H7 (cell line): ENCODE measurements at places on chromosomes 4 and X. TPM values are rescaled to one million over a fixed set of nuclear protein-coding genes. Genes with fewer than 3 reads are reported as not detected.

DNA sequence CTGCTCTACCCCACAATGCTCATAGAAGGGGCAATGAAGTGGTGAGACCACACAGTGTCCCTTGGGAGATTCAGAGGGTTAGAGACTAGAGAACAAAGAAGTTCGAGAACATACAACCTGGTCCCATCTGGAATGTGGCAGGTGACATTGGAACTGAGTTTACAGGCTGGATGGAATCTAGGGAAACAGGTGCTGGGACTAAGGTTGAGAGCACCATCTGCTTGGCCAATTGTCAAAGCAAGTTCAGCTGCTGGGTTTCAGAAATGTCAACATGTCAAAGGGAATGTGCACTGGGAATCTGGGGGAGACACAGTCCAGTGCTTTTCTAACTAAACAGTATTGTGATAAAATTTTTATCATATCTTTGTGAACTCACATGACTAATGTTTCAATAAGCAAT lies 15.9 kb upstream of the FAM13A start:
- DNase-seq = no peak

DNA sequence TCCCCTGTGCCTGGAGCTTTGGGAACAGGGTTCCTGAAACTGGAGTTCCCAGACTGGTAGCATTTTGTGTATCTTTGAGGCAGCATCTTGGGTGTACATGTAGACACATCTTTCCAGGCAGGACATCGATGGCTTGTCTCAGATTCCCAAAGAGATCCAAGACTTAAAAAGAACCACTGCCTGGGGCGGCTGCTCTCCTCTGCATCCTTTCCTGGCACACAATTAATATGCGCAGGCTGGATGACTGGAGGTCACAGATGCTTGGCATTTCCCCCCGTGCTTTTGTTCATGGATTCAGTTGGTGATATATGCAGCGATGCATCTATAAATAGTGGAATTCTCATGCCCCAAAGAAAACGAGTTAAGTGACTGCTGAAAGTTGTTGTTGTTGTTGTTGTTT lies 80.5 kb downstream of the CLDN34 start:
- DNase-seq = no peak

DNA sequence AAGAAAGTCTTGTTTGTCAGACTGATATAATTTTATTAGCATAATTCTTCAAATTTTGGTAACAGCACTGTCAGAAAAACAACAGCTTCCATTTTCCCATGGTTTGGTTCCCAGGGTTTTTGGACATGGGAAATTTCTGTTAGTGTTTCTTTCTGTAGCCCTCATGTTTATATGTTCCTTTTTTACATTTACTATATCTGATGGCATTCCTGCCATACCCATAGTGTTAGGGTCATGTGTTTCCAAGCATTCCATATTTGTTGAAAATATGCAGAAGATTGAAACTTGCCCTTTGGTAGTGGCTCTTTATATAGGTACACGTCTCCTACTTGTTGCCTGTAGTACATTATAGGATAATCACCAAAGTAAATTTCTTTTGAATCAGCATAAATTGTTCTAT lies 65.8 kb downstream of the PDLIM5 start:
- no peak for DNase-seq

GRCh38 chrX:1212532-1212931 lies at the start of gene CRLF2:
Gene CRLF2, minus strand, starts transcription at chrX:1212649. Its CDS starts 15 bp downstream, at chrX:1212634.
- no peak for DNase-seq

DNA sequence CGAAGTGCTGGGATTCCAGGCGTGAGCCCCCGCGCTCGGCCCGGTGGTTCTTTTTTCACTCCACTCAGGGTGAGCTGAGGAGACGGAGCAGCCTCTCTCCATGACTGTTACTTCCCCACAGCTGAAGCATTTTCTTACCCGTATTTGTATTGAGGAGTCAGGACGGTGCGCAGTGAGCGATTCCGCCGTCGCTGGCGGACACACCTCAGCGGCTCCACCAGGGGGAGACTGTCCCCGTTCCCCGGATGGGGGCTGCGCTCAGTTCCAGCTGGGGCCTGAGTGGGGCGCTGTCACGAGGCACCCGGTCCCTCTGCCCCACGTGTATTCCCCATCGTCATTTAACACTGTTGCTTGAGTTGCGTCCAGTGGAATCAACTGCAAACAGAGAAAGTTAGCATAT lies 844.0 kb upstream of the FRG1 start:
- DNase-seq = peak; percentile 69

GRCh38 chrX:103464072-103464773 lies 55.1 kb downstream of the RAB40A start:
- DNase-seq = peak; percentile 37

DNA sequence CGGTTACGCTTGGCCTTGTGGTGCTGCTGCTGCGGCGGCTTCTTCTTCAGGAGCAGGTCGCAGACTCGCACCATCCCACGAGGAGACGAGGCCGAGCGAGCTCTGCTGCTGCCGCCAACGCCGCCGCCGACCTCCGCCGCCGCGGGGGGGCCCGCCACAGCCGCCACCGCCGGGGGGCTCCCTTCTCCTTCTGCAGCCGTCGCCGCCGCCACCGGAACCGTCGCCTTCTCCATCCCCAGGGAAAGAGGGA lies 237 bp downstream of the ANKRD17 start:
- no peak for DNase-seq

DNA sequence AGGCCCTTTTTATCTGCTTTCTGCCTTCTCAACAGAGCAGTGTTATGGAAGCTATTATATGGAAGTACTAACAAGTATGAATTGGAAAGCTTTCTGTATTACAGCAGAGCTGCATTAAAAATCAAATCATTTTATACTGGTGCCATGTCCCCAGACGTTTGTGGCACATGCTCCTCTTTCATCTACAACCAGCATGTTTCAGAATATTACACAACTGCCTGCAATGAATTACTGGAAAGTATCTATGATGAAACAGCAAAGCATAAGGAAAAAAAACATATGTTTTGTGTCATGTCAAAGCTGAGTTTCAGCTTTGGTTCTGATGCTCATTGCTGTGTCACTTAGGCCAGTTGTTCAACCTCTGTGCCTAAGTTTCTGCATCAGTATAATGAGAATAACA lies 576.8 kb downstream of the GBA3 start:
- DNase-seq = no peak

DNA sequence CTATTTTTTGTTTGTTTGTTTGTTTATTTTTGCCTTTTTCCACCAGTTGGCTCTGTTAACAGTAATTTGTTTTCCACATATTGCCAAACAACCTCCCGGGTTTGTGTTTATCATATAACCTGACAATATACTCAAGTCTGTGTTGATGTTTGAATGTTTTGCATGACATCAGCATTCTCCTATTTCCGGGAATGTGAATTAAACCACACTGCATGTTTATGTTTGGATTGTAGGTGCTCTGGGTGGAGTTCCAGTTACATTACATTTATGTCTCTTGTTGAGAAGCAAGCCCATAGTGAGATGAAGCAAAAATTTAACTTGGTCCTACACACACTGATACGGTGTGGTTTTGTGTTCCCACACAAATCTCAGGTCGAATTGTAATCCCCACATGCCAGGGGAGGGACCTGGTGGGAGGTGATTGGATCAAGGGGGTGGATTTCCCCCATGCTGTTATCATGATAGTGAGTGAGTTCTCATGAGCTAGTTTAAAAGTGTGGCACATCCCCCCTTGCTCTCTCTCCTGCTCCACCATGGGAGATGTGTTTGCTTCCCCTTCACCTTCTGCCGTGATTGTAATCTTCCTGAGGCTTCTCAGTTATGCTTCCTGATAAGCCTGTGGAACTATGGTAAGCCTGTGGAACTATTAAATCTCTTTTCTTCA lies 54.4 kb upstream of the CLNK start:
- no peak for DNase-seq

DNA sequence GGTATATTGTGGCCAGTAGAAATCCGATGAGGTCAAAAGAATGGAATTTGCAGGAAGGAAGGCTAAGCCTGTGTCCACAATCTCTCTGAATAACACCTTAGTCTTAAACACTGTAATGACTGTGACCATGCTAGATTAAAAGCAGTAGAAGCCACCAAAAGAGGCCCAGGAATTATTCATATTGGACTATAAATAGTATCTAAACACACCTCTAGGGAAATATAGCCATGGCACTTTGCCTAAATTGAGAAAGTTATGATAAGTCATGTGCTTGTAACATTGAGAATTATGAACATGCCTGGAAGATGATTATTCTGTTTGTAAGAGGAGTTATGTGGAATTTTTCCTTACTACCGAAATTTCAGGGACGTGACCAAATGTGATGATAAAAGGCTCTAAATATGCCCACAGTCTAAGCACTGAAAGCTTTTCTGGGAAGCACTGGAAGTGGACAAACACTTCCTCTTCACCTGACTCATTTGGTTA lies 298.5 kb downstream of the KCTD8 start:
- DNase-seq = no peak

DNA sequence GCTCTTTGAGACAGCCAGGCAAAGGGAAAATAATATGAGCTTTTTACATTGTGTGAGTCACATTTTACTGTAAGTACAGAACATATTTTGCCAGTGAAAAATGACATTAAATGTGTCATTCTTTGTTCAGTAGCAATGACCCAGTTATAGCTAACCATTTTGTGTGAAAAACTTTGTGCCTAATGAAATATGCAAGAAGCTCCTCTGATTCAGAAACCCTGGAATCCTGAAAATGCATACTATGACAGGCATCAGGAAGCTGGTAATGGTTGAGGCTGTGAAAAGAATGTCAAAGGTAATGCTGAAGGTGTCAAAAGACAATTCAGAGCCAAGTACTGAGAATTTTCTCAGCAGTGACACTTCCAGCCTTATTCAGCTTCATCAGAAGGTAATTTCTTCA lies 549.5 kb upstream of the SMIM31 start:
- no peak for DNase-seq

The PRR32 gene
- total RNA-seq = not detected in 2 replicates

The ITIH6 gene
- not detected in 2 replicates for total RNA-seq

The PRSS12 gene
- 10.3 and 14.9 TPM in 2 replicates for total RNA-seq

The MND1 gene
- 17.6 and 32.1 TPM in 2 replicates for total RNA-seq
